ENCODE measurements at places on chromosomes 2 and 18.

DNA sequence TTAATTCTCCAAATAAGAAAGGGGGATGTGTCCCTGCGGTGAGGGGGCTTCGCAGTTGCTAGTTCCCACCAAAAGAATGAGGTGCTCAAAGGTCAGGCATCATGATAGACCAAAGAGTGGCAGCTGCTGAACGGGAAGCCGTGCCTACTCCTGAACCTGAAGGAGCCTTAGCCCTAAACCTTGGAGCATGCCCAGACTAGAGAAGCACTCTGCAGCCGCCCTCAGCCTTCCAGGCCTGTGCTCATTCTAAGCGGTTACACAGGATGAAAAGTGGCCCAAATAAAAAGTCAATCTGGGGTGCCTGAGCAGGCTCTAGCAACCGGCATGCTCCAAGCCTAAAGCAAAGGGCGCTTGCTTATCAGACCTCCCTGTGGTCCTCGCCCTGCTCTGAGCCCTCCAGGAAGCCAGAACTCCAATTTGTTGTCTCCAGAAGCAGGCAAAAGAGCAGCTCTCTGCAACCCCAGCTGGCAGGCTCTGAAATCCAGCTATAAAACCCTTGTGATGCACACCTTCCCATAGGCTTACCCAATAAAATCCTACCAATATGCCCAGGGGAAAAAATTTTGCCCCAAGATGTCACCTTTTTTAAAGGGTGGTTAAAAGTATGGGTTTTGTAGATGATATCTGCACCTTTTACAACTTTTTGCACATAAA is 17.5 kb downstream of the UXS1 start:
- no peak for DNase-seq

DNA sequence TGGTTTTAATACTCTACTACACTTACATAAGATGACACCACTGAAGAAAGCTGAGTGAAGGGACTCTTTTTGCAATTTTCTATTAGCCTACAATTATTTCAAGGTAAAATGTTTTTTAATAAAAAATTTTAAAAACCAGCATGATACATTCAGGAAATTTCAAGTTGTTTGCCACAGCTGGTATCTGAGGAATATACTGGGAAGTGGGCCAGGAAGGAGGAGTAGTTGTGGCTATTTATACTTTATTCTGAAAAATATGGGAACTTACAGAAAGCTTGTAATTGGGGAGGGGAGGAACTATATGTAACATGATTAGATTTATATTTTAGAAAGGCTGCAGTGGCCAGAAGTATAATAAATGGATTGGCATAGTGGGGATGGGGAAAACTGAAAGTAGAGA is 40.8 kb downstream of the WDR35 start:
- DNase-seq = no peak

DNA sequence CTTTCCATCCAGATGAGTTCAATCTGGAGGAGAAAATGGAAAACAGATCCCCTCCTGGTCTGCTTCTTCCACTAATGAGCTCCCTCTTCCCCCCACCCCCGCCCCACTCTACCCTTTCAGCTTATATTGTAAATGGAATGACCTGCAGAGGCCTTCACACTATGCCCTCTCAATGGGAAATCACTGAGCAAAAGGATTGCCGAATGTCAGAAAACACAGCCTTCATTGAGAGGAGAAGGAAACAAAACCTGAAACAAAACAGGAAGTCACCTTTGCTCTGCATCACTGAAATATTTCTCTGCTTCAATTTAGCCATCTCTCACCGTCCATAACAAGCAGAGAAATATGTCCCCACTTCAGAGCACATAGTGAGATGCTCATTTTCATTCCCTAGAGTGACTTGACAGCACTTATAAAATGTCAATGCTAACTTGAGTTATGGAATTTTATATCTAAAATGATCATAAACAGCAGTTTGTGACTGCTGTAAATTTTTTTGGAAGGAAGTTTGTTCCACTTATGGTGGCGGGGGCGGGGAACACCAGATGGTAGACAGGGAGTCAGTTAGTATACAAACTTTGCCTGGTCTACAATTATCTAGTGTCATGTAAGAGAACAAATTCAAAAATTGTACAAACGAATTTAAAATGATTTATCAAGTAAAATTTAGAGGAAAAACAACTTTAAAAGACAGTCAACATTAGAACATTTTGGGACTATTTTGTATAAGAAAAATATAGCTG is 1.8 kb upstream of the FRZB start:
- DNase-seq = no peak

DNA sequence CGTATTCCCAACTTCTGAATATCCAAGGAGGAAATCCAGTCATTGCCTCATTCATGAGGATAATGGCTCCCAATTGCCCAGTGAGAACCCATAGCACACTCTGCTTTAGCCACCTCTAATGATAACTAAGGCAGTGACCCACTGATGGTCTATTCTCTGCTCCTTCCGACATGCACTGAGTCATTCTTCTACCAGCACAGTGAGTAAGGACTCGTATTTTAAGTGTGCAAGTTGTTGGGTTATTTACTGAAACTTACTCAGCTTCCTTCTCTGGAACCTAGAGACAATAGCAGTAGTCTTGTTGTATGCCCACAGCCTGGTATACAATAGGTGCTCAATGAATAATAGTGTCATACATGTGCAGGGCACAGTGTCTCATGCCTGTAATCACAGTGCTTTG is 81.1 kb upstream of the ZNF397 start:
- DNase-seq = no peak

DNA sequence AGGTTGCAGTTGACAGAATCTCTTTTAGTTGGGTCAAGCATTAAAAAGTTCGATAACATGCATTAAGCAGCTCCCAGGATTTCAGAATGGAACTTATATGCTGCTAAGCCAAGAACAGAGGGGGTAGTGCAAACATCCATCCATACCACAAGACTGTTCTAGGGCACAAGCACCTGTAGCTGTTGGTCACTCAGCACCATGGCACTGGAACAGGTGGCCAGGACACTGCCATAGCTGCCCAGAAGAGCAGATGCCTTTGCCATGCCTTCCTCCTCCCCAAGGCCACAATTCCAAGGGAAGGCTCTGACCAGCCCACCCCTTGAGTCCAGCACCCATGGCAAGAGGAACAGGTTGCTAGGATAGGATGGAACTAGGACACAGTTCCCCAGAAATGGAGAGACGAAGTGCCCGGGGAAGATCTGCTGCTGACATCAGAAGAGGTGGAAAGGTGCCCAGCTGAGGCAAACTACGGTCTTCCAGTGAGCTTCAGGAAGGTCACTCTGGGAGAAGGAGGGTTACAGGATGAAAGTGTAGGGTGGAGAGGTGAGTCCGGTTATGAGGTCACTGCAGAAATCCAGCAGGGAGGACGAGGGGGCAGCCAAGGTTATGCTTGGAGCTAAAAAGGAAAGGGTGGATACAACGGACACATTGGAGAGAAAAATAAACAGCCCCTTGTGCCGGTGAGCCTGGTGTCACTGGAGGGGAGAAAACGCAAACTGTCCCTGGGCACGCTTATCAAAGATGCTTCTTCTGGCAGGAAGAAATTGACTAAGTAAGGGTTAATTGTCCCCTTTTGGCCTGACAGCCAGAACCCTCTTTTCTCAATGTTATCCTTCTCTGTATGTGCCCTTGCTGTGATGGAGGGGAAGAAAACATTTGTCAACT is 41.9 kb downstream of the C1QL2 start:
- DNase-seq = no peak

DNA sequence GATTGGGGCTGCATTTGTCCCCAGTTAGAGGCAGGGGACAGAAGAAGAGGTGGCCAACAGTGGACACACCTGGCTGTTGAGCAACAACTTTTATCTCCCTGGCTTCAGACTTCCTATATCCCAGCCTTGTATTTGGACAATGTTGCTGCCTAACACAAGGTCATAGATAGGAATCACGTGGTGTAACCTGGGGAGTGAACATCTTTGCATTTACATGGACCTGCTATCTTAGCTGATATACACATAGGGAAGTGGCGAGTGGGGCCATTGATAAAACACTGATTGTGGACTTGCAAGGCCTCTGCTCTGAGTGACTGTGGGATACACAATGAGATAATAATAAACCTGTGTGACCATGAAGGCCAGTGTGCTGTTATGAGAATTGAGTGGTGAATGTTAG is 26.9 kb downstream of the RAPGEF4 start:
- no peak for DNase-seq

DNA sequence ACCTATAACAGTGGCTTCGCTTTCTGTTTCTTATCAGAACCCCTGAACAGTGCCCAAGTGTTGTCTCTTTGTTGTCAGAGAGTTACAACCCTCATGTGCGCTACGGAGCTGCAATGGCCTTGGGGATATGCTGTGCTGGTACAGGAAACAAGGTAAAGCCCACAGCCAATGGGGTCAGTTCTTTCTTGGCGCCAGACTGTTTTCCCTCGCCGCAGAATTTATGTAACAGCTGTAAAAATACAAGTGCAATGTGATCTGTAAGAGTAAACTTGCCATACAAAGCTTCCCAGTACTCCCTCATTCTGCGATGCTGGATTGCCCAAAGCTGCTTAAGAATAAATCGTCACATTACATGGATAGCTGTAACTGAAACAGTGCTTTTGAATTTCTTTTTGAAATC is 13.9 kb upstream of the HTR2B start:
- no peak for DNase-seq

DNA sequence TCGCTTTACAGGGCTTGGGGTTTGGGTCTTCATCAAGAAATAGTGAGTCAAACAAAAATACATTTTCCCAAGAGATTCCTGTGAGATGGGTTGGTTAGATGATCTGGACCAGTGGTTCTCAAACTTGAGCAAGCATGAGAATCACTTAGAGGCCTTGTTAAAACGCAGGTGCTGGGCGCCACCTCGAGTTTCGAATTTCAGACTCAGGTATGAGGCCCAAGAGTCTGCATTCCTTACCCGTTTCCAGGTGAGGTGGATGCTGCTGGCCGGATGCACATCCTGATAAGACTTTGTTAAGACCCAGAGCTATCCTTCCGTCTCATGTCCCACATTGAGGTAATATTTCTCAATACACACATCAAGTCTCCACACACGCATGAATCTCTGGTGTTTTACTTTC is 707.8 kb upstream of the SALL3 start:
- no peak for DNase-seq

DNA sequence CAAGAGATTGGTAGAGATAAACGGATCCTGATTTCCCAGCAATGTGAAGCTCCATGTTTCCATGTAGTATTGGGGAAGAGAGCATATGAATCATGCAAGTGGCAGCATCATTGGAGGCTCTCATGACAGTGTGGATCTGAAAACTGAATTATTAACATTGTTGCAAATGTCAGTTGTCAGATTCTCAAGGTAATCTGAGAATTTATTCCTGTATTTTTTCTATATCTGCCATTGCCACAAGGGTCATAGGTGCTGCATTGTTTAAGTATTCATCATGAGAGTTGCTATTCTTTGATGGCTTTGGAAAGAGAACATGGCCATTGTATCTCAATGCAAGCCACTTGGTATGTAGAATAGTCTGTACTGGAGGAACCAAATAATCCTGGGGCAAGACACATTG is 1217.0 kb upstream of the ZEB2 start:
- no peak for DNase-seq

DNA sequence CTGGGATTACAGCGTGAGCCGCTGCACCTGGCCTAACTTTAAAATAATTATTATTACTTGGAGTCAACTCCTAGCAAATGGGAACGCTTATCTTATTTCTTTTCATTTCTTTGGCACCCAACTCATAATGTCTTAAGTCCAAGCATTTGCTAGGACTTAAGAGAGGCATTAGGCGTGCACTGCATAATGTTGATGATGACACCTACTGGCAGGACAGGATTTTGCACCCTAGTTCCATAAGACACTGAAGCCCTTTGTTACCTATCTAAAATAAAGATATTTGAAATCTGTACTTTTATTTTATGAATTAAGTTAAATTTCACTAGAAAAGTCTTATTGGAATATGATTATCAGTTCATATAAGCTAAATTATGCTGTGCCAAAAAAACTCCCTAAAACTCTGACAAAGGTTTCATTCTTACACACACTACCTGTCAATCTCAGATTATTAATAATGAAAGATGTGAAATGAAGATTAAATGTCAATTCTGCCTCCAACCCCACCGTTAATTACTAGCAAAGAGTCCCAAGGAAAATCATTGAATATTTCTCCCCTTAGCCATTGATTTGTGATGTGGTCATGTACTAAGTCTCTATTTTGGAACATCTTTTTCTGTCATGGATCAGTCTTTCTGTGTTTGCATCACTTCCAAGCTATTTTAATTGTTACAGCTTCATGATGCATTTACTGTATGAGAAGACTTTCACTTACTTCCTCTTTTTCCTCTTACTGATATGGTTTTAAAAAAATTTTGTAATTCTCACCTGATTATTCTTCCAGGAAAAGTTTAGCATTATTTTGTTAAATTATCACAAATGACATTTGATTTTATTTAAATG is 12.7 kb upstream of the CDH2 start:
- no peak for DNase-seq

- no peak for DNase-seq
These were observed 914 bp downstream of the STEAP3 start for GRCh38 chr2:119224391-119225104.

DNA sequence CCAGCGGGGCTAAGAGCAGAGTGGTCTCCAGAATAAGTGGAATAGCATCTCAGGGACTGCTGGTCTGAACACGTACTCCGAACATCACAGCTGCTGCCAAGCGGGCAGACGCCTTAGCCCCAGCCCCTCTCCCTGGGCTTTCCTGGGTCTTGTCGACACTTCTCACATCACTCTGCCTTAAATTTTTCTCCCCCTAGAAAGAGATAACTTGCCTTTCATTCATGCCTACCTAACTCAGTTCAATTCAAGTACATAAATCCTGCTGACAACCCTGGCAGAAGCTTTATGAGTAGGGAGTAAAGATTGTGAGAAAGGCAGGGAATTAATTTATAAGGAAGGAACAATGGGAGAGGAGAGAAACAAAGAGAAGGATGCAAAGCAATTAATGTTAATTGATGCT is 202.9 kb upstream of the TNP1 start:
- DNase-seq = no peak

GRCh38 chr2:241279413-241279812 is 36.1 kb downstream of the HDLBP start:
- no peak for DNase-seq

DNA sequence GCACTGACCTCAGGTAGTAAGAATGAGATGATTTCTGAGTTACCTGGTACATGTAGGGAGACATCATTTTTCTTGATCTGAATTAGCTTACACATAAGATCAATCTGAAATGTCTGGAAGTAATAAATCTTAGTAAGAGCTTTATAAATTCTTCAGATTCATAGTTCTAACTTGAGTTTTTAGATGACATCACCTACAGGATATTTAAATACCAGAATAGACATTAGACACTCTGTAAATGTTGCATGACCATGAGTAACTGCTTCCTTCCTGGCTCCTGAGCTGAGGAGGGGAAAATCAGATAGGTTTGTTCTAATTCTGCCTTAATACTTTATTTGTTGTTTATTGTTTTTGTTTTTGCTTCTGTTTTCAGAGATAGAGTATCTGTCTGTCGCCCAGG is 181.8 kb downstream of the PHLPP1 start:
- no peak for DNase-seq

DNA sequence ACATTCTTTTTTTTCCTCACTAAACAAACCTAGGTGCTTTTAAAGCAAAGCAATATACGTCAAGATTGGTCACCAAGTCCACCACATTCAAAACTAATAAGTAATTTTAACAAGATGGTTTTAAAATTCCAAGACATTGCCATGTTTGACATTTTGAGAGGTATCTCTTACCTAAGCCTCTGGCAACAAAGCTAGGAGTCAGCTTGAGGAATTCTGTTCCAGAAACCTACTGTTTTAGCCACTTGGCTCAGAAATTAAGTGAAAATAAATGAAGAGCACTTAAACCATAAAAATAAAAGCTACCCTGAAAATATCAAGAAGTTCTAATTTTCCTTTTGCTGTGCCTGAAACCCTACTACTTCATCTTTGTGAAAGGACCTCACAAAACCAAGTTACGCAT is 30.0 kb upstream of the CHMP3 start:
- DNase-seq = no peak

- no peak for DNase-seq
These were observed 322.1 kb downstream of the GALR1 start for GRCh38 chr18:77571743-77572142.

All from stimulated activated CD8-positive, alpha-beta memory T cell treated with anti-CD3 and anti-CD28 coated beads, Interleukin-15, amount 100 ng/mL, for 24 hours (primary cell).